ENCODE measurements at places on chromosomes 12 and 14.

GRCh38 chr12:123546281-123546680, 12.8 kb upstream of the RILPL1 start:
- no peak for DNase-seq

- no peak for DNase-seq
Observed at GRCh38 chr12:24639641-24640040, 309.3 kb downstream of the BCAT1 start.

DNA sequence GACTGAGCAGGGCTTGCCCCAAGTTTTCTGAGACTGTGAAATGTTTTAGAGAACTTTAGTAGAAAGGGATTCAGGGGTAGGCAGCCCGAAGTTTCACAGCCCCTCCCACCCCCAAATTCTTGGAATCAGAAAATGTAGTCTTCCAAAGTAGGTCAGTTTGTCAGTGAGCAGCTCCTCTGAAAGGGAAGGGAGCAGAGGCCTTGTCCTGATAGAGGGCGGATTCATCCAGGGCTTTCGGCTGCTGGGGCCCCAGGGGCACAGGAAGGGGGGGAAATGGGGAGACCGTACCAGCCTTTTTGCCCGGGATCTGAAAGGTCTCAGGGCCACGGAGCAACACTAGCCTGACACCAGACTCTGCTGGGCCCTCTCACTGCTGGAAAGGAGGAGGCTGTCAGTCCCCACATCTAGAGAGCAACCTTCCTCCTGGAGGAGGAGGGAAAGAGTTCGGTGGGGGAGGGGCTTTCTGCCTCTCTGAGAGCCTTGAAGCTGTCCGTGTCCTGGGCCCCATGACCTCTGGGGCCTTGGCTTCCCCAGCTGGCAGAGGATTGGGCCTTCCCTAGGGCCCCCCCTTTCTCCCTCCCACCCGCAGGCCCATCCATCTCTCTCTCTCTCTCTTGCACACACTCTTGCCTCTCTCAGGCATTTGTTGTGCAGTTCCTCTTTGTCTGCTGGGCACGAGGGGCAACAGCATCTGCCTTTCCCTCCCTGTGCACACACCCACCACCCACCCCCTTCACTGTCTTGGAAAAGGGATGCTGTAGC, at the start of gene IKZF4:
Gene IKZF4, plus strand, starts transcription at position 621 of the 762 bp plus-strand sequence. CDS start 451 bp downstream, outside the sequence.
- DNase-seq = peak; percentile 79

- no peak for DNase-seq
Observed at GRCh38 chr12:18414671-18415070, 153.4 kb downstream of the PIK3C2G start.

DNA sequence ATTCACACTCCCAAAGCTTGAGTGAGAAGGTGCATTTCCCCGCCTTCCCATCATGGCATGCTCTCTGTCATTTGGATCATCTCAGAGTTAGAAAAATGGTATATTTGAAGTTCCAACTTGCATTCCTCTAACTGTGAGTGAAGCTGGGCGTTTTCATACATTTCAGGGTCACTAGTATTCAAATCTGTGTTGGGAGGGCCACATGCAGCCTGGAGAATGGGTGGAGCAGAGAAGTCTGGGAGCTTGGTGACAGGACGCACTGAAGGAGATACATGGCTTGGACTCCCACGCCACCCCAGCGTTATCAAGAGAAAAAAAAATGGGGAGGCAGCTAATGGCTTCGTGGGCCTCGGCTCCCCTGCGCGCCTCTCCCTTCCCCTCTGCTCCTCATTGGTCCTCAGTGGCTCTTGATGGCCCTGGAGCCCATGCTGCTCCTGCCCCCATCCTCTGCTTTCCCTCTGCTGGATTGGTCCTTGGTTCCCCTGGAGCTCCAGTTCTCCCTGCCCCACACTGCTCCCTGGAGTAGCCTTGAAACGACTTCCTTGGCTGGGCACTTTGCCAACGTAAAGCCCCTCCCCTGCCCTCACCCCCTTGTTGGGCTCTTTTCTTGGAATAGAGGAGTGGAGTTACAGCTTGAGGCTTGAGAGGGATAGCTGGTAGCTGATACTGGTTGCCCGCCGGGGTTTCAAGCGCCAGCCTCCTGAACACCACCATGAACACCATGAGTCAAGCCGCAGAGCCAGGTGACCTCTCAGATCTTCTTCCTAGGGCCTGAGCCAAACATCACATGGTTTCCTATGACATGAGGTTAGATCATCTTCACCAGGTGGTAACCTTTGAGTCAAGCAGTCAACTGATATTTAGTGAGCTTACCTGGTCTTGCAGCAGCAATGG, 139.6 kb downstream of the PRKCH start:
- DNase-seq = no peak

DNA sequence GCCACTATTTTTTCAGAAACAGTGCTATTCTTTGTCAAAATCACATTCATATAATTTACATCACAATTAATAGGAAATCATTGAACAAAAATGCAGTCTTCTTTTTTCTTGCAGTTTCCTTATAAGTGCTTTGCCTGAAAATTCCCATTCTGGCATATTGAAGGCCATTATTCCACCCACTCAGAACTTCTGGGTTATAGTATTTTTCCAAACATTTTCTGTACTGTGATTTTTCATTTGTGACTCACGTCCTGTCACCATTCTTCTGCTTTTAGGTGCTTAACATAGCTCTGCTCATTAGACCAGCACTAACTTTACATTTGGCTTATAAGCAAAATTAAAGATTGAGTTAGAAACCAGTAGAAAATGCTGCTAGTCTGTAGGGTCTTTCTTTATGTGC, 241.0 kb upstream of the NPAS3 start:
- DNase-seq = no peak

- DNase-seq = no peak
Observed at GRCh38 chr12:42660968-42661937, 71.7 kb upstream of the PRICKLE1 start.

- no peak for DNase-seq
Observed at GRCh38 chr14:51082349-51082748, 12.6 kb downstream of the TRIM9 start.

GRCh38 chr12:47944685-47945340, 18.6 kb upstream of the TMEM106C start:
- no peak for DNase-seq

DNA sequence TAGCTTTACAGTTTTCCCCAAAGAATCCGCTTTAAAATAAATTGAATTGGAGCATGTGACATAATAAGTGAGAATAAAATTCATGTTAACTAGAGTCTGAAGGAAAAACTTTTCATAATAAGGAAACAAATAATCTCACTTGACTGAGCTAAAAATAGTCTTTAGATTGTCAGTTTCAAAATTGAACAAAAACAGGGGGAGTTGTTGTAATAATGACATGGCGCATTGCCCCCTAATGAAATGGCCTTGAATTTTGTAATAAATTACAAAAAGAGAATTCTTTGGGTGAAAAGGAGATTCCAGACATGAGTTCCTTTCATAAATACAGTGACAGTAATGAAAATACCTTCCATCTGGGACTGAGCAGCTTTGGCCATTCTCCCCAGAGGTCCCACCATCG, 178.6 kb downstream of the EFCAB11 start:
- DNase-seq = no peak

DNA sequence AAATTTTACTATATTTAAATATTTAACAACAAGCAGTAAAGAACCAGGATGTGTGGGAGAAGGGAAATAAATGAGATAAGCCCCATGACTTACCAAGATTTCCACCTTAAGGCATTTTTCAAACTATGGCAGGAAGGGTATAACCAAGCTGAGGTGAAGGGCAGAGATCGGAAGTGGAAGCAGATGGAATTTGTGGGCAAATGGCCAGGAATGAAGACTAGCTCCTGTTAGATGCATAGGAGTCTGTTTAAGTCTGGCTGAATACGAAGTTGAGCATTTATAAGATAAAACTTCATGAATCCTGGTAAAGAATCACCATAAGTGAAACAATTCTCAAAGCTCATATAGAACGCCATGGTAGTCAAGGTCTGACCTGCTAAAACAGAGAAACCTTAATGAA, 163.5 kb downstream of the DIO2 start:
- DNase-seq = no peak

GRCh38 chr12:5631497-5631896, 199.6 kb downstream of the NTF3 start:
- no peak for DNase-seq

DNA sequence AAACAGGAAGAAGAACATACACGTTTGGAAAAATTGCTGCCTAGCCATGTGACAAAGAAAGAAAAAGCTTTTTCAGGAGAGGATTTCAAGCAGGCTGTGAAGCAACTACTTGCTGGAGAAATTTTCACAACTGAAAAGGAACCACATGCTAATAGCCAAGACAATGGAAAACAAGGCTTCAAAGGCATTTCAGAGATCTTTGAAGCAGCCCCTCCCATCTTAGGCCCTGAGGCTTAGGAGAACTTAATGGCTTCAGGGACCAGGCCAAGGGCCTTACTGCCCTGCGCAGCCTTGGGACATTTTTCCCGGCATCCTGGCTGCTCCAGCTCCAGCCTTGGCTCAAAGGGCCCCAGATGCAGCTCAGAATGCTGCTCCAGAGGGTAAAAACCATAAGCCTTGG, 255.9 kb upstream of the ARID2 start:
- DNase-seq = no peak

GRCh38 chr14:100539003-100539660, 48.1 kb downstream of the BEGAIN start:
- DNase-seq = peak; percentile 36

- DNase-seq = no peak
Observed at GRCh38 chr14:75604979-75605851, 26.8 kb downstream of the FLVCR2 start.

DNA sequence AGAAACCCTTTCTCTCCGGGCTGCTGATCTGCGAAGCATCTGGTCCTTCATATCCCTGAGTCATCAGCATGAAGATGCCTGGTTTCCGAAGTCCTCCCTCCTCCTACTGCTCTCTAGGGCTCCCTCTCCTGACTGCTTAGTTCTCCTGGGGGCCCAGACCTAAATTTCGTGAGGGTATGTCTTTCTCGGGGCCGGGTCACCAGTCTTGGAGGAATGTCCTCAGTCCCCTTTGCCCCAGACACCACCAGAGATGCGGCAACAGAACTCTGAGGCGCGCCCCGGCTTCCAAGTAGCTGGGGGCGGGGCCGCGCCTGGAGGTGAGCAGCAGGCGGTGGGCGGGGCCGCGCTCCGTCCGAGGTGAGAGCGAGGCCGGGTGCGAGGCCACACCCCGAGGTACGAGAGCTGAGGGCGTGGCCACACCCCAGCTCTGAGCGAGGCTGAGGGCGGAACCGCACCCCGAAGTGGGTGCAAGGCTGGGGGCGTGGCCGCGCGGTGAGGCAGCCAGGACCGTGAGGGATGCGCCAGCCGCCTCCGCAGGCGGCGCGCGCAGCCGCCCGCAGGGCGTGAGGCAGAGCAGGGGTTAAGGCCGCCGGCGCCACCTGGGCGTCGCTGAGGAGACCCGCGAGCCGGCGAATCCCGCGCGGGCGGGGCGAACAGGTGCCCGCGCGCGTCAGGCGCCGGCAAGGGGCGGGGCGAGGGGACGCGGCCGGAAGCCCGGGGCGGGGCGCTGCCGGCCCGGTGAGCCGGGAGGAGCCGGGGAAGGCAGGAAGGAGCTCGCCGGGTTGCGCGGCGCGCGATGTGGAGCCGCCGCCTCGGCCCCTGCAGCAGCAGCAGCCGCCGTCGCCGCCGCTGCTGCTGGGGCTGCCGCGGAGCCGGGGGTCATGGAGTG, at the start of gene BICDL1:
Gene BICDL1, plus strand, starts transcription at position 765 of the 889 bp plus-strand sequence. CDS start 633 bp downstream, outside the sequence.
- no peak for DNase-seq

- DNase-seq = peak; percentile 58
Observed at GRCh38 chr12:66107451-66107915, 23.1 kb downstream of the LLPH start.

- no peak for DNase-seq
Observed at GRCh38 chr14:23089498-23090253, 5.3 kb downstream of the ACIN1 start.

- no peak for DNase-seq
Observed at GRCh38 chr14:65958664-65959562, 527.3 kb upstream of the CCDC196 start.

- DNase-seq = no peak
Observed at GRCh38 chr12:4418913-4419312, 26.7 kb downstream of the FGF6 start.

DNA sequence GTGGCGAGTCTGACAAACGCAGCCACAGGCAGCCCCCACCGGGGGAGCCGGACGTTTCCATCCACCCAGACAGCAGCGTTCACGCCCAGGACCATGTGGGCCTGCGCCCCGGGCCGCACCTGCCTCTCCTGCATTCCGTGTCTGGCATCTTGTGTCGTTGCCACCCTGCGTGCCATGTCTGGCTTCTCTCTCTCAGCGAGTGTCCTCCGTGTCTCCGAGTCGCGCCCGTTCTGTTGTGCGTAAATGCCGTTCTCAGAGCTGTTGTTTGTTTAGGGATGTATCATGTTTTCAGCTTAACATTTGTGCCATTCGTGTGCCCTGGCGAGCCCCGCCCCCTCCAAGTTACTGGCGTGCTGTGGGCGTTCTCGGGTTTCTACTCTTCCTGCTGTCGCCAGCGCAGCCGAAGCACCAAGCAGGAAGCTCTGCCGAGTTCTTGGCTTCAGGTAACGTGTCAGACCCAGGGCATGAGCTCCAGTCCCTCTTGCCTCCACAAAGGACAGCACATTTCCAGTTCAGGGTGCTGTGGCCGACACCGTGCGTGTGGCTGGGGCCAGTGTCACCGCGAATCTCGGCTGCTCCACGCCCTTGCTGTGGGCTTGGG, 34.6 kb downstream of the NOC4L start:
- DNase-seq = no peak

DNA sequence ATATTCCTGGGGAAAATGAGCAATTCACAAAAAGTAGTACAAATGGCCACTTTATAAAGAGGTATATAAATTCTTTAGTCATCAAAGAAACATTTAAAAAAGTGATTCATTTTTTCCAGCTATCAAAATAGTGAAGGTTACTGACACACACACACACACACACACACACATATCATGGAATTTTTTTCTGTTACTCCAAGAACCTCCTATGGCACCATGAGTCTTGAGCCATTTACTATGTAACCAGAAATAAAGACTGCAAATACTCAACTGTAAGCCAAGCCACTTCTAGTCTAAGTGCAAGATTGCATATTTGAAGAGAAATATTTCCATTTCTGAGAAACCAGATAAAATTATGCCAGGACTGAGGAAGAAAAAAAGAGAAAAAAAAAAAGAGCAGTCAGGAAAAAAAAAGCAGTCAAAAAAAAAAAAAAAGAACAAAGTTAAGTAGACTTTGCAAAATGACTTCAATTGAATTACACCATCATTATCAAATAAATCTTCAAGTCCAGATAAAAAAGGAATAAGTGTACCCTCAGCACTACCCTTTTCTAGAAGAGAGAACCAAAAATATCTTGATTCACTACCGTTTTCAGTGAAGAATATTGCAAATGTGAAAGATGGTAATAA, 275.7 kb downstream of the DAD1 start:
- DNase-seq = no peak

- DNase-seq = no peak
Observed at GRCh38 chr12:58583529-58583928, 336.8 kb downstream of the LRIG3 start.

GRCh38 chr12:96028538-96028937, 6.8 kb downstream of the LTA4H start:
- no peak for DNase-seq

DNA sequence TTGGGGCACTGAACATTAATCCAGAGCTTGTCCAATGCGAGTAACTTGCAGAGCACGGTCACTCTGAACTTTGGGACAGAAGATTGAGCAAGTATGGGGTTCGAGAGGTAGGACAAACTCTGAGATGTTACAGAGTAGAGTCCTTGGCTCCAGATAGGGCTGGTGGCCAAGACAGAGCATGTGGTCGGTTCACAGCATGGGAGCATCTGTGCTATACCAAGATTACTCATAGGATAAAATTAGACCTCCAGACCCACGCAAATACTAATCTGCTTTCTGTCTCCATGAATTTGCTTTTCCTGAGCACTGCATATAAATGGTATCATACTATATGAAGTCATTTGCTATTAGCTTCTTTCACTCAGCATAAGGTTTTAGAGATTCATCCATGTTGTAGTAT, 93.4 kb upstream of the TBX5 start:
- DNase-seq = no peak

- DNase-seq = no peak
Observed at GRCh38 chr12:116689521-116689920, 48.3 kb downstream of the SPRING1 start.

Data from right forelimb (tissue), 1 donor.